ENCODE measurements at places on chromosomes 3 and 15.
A peak's percentile ranks its signal among the peaks of the same experiment; 100 is the strongest.

DNA sequence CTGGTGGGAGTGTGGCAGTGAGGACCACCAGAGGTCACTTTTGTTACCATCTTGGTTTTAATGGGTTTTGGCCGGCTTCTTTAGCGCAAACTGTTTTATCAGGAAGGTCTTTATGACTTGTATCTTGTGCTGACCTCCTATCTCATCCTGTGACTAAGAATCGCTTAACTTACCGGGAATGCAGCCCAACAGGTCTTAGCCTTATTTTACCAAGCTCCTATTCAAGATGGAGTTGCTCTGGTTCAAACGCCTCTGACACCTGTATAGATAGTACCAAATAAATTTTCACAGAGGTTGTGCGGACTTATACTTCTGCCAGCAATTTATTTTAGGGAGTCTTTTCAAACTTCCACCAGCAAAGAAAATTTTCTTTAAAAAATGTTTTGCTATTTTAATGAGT lies 13.6 kb upstream of the SLCO3A1 start:
- DNase-seq: no peak

DNA sequence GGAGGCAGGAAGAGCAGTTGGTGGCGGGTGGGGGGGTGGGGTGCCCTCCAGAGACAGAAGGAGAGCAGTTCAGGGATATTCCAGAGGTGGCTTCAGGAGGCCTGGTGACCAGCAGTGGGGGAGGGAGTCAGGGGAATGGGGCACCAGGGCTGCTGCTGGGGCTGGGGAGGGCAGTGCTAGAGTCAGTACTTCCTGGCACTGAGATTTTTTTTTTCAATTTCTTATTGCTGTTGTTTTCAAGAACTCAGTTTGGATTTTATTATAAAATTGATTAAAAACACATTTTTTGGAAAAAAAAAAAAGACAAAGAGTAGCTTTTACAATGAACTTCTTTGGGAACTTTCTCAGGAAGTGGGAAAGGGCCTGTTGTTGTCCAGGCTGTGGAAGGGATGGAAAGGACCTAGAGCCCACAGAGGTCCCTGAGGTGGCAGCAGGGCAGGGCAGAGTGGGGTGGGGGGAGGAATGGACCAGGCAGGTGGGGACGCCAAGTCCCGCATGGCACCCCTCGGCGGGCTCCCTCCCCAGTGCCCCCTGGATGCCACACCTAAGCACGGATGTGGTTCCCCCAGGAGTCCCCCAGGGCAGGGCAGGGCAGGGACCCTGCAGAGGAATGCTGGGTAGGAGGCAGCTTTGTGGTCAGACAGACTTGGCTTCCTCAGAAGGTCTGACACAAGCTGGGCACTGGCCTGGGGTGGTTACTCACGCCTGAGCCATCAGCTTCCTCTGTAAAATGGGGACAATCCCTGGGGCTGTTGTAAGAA lies 8.5 kb upstream of the ANPEP start:
- no peak for DNase-seq

DNA sequence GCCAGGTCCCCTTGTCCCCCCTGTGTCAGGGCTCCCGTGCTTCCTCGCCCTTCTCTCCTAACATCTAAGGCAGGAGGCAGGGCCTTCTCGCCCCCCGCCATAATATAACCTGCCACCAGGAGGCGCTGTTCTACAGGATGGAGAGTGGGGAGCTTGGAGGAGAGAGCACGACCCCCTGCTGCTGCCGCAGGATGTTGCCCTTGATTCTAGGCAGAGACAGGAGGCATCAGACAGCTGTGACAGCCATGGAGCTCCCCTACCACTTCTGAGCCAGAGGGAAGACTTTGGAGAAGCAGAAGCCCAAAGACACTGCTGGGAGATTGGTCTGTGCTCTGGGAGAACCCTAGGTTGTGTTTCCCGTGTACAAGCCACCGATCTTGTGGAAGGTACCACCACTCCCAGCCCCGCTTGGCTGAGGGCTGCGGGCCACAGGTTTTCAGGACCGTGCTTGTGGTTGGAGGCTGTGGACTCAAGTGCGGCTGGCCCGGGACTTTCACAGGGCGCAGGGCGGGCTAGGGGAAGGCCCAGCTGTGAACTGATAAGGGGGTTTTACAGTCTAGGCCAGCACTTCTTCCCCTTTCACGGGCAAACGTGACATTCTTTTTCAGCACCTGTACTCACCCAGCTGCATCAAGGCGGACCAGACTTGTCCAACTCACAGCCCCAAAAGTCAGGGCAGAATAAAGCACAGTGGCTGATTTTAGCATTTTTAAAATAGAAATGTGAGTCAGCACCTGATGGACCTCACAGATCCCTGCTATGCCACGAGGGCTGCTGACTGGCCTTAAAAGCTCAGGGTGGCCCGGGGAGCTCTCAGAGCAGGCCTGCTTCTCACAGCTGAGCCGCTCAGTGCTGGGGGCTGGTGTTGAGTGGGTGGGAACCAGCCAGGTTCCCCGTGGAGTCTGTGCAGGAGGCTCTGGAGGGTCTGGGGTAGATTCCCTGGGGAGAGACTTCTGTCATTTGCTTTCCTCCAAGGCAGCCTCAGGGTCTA lies 2.6 kb upstream of the TIGIT start:
- DNase-seq: peak; percentile 96

DNA sequence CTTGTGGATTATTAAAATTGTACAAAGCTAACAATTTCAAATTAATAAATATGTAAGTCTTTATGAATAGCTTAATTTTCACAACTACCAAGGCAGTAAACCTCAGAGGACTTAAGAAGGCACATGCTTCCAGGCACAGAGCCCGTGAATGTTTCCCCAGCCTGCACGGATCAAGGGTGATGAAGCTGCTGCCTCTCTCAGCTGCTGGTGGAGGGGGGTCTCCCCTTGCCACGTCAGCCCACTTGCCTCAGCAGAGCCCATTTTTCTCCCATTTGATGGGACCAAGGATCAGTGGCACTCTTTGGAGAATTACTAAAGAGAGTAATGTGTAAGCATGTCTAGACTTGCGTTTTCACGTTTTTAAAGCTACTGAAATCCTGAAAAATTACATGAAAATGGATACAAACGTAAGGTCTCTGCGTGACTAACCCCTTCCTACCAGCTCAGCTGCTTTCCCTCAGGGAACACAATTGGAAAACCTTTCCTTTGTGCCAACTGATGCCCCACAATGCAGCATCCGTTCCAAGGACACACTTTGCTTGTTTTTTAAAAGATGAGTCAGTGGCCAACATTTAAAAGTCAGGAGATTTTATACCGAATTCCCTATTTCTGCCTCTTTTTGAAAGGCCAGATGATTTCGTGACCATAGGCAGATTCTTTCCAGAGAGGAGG lies 494.1 kb downstream of the GABRG3 start:
- no peak for DNase-seq

DNA sequence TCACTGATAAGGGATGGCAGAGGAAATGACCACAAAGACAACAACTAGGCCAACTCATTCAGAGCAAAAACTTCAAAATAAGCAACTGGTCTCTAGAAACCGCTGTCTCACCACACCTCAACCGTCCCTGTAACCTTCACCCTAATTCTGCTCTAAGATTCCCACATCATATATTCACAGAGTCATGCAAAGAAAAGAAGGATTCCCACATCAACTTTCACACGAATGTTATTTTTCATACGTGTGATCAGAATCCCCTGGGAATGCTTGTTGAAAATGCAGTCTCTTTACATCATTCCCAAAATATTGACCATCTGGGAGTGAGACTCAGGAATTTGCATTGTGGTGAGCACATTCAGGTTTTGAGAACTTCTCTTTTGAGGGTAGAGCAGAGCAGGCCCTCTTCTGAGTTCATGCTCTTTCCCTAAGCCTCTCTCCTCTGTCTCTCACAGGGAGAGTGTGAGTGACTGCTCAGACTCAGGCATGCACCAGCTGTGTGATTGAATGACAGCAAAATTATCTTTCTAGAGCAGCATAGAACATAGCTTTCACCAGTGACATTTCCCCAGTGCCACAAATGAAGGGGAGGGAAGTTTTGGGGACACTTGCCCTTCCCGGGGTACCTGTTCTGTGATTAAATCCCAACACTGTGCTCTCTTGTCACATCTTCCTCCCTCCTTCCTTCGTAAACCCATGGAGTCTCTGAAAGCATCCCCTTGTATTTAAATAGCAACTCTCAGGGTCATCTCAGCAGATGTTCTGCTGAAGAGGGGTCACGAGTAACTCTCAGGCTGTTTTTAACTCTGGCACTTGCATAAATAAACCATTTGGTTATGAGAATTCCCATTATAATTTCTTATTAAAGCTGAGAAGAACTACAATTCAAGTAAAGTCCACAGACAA lies 170.9 kb downstream of the PLCL2 start:
- DNase-seq: no peak

DNA sequence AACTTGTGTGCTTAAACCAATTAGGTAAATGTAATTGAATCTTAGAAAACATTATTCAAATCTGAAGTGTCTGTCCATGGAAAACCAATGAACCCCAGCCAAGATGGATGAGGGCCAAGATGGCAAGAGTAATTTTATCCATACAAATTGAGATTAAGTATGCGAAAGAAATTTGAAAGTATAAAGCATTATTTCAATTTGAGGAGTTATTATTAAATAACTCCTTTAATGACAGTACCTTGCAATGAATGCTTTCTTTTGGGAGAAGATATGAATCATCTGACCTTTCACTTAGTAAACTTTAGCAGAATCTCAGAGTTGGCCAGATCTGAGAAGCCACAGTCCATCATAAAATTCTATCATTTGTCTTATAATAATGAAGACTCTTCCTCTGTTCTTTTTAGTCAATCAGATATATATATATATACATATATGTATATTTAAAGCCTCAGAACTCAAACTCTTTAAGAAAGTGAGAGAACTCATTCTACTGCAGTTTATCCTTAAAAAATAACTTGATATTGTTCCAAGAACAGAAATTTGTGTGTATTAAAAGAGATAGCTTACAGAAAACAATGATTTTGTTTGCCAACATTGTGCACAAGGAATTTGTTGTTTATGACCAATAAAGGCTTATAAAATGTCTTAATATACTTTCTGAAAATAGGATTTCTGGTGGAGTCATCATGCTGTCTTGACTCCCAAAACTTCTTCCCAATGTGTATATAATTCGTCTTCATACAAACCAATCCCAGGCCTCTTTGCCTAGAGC lies 434.8 kb upstream of the THBS1 start:
- no peak for DNase-seq
